CD4-positive, alpha-beta memory T cell (primary cell): ENCODE measurements at places on chromosomes 16 and 17. TPM values are rescaled to one million over a fixed set of nuclear protein-coding genes. Genes with fewer than 3 reads are reported as not detected.
A peak's percentile ranks its signal among the peaks of the same experiment; 100 is the strongest.

The KRT36 gene
- not detected for total RNA-seq

The LGALS9B gene
- total RNA-seq, result not detected

The PPP1R1B gene
- not detected for total RNA-seq

The CCL22 gene
- total RNA-seq, result 0.26 TPM

The GFER gene
- 19.6 TPM for total RNA-seq

The HOXB6 gene
- total RNA-seq, result 0.38 TPM

The PRAC1 gene
- total RNA-seq, result not detected

The KRTAP3-2 gene
- total RNA-seq, result not detected

DNA sequence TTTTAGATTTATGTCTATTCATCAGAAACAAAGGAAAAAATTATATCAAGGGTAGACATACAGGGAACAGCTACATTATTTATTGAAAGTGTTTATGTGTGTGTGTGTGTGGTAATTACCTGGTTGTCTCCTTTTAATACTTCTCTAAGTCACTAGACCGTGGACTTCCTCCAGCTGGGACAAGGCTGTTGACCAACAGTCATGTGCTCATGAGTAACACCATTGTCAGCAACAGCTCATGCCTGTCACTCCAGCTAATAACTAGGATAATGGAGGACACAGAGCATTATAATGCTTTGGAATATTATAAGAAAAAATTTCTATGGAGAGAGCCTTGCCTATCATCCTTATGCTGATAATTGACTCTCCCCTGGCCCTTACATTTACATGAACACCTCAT is 125.3 kb upstream of the SALL1 start:
- DNase-seq, result no peak

DNA sequence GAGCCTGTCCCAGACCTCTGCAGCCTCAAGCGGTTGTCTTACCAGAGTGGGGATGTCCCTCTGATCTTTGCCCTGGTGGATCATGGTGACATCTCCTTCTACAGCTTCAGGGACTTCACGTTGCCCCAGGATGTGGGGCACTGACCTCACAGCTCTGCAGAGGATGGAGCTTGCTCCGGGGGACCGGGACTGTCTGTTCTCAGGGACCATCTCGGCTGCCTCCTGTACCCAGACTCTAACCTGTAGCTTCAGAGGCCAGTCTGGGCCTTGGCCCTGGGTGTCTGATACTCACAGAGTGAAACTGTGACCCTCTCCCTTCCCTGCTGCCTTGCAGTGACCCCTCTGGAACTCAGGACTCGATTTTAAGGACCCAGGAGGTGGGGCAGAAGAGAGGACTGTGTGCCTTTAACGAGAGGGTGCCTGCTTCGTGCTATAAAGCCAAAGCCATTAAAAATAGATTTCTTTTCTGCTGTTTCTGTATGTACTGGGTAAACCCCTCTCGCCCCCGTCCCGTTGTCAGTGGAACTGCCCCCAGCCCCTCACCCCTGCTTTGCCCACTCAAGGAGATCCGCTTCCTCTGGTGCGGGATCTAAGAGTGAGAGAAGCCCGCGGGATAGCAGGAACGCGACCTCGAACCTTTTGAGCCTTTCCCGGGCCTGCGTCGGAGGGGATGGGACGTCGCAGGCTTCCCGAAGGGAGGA is 1.1 kb upstream of the LLGL2 start:
- no peak for DNase-seq

DNA sequence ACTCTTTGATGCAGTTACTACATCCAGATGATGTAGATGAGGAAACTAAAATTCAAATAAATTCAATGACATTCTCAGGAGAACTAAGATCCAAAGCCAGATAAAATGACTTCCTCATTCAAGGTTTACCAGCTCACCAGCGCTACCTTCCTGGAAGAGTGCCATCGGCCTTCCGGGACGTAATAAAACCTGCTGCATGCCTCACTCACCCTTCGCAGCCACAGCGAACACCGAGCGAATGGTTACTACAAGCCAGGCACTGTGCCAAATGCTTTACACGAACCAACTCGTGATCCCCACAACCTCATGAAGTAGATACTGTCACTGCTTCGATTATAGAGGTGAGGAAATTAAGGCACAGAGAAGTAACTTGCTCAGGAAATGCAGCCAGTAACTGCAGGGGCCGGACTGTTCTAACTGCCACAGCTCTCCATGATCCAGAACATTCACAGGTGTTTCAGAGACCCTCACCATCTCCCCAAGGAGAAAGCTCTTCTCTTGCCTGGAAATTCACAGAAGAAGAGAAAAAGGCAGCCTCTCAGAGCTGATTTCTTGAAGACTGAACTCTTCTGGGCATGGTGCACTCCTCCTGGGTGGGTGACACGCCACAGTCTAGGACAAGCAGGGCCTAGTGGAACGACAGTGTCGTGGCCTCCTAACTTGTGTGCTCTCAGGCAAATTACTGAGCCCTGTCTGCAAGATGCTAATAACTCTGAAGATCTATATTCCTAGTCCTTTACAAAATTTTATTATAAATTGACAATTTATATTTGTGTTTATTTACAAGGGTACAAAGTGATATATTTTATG is 46.8 kb downstream of the HIC1 start:
- DNase-seq, result peak; percentile 64

- DNase-seq, result peak; percentile 40
Observed at GRCh38 chr16:982145-983043, 824 bp downstream of the SOX8 start.

GRCh38 chr16:3458852-3459361 is 15.4 kb downstream of the NAA60 start:
- DNase-seq, result no peak

DNA sequence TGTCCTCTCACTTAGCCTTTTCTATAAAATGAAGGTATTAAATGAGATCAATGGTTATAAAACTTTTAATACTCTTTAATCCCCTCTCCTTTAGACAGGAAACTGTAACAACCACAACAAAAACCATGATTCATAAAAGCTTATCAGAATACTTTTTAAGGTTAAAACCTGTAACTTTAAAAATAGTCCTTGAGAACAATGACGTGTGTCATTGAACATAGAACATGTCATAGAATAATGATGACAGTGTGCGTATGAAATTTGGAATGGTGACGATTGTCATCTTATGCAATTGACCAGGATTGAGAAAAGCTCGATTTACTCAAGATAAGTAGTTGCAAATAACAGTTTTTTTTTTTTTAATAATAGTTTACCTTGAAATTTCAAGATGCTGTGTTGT is 94.1 kb downstream of the PLCG2 start:
- no peak for DNase-seq

- DNase-seq, result peak; percentile 72
Observed at GRCh38 chr16:89031715-89032659, 55.0 kb upstream of the CBFA2T3 start.
